Fibroblast of mammary gland (primary cell): ENCODE measurements at places on chromosomes 13 and 19.

- no peak for DNase-seq
Observed at GRCh38 chr13:49596221-49596620, 10.9 kb upstream of the RCBTB1 start.

DNA sequence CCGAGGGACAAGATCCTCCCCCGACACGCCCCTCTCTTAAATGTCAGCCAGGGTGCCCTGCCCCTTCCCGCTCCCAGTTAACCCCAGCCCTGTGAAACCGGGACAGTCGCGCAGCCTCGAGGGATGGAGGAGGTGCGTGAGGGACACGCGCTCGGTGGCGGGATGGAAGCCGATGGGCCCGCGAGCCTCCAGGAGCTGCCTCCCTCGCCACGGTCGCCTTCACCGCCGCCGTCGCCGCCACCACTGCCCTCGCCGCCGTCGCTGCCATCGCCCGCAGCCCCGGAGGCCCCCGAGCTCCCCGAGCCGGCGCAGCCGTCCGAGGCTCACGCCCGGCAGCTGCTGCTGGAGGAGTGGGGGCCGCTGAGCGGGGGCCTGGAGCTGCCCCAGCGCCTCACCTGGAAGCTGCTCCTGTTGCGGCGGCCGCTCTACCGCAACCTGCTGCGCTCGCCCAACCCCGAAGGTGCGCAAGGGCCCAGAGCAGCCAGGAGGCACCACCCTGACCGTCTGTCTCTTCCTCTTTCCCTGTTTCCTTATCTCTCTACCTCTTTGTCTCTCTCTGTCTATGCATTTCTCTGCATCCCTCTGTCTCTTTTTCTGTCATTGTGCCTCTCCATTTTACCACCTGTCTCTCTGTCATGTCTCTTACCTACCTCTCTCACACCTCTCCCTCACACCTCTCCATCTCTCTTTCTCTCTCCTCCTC lies at the start of gene NCCRP1:
Gene NCCRP1, plus strand, starts transcription at position 105 of the 703 bp plus-strand sequence. Its CDS starts 19 bp downstream, at position 124.
- DNase-seq: no peak

- no peak for DNase-seq
Observed at GRCh38 chr13:58461217-58461616, 829.7 kb downstream of the PCDH17 start.

DNA sequence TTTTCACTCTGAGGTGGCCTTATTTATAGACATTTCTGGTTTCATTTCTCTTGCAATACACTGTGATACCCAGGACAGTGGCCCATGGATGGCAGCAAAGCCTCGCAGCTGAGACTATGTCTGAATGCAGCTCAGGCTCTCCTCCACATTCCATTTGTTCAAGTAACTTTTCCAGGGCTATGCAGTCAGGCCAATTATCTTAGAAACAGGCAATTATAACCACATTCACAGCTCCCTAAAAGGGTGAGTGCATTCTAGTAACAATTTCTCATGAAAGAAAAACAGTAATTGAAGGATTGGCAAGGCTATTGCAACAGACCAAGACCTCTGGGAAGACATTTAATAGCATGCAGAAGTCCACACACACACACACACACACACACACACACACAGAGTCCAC lies 264.0 kb downstream of the TBC1D4 start:
- peak; percentile 40 for DNase-seq

DNA sequence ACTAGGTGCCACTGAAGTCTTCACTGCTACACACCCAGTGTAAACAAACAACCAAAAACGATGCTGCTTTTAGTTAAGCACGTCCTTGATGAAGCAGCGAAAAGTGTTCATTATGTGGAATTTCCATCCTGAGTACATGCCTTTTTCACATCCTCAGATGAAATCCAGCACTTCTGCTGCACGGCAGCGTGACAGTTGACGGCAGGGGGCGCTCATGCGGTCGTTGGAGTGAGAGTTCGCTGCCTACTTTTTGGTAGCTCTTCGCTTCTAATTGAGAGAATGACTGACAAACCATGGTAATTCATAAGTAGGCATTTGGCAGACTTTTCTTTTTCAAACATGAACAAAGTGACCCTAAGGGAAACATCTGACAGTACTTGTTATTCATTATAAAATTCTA lies 1124.9 kb downstream of the EFNB2 start:
- DNase-seq: peak; percentile 41

GRCh38 chr19:50639121-50640112 lies at the start of gene SYT3:
Gene SYT3, minus strand, starts transcription at chr19:50639881. Its CDS starts 2,470 bp downstream, at chr19:50637411.
- DNase-seq: peak; percentile 16

GRCh38 chr19:8336072-8336569 lies 6.9 kb downstream of the KANK3 start:
- no peak for DNase-seq

GRCh38 chr19:50221087-50221486 lies 17.7 kb downstream of the MYH14 start:
- DNase-seq: no peak

DNA sequence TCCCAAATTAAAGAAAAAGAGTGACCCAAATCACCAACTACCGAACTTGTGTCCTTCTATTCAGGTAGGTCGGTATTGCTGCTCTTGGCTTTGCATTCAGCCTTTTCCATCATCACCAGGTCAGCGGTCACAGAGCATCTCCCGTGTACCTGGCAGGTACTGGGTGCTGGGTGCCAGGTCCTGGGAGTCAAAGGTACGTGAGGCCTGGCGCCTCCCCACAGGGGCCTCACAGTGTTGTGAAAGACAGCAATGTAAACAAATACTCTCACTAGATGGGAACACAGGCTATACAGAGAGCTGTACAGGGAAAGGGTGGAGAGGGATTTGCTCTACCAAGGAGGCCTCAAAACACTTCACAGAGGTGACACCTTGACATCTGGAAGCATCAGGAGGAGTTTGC lies 86.7 kb downstream of the ZIC5 start:
- DNase-seq: no peak

- DNase-seq: peak; percentile 70
Observed at GRCh38 chr19:46016426-46017094, 6.3 kb downstream of the PGLYRP1 start.

DNA sequence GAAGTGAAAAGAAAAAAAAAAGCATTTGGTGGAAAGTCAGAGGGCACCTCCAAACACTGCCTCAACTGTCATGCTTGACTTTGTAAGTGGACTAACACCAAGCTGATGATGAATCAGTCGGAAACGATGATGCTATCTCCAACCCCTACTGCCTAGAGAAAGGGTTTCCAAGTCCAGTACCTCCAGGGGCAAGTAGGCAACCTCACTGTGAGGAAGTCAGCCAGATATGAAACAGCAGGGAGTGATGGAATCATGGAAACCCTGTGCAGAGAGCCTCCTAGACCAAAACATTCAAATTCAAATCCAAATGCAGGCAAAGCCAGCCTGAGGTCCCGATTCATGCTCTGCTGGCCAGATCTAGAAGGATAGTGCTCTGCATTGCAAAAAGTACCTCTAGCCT lies 100.9 kb upstream of the SERP2 start:
- peak; percentile 53 for DNase-seq

- no peak for DNase-seq
Observed at GRCh38 chr13:23450340-23451046, 17.0 kb upstream of the SACS start.

- DNase-seq: no peak
Observed at GRCh38 chr19:41709951-41710645, 1.7 kb downstream of the CEACAM5 start.

DNA sequence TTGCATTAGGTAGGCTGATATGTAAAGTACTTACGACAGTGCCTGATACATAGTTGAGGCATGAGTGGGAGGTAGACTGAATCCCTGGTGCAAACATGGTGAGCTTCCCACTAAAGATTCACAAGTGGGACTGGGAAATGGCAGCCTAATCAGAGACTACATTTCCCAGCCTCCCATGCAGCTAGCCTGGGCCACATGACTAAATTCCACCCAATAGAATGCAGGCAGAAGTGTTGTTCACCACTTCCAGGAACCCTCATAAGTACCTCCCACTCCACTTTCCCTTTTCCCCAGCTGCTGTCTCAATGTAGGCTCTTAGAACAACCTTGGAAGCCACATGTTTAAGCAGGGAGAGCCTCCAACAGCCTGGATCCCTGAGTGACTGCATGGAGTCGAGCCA lies 104.9 kb downstream of the CACNA1A start:
- DNase-seq: peak; percentile 79

GRCh38 chr13:58437427-58437826 lies 805.9 kb downstream of the PCDH17 start:
- no peak for DNase-seq

- peak; percentile 59 for DNase-seq
Observed at GRCh38 chr19:58274771-58275201, 4.0 kb upstream of the ZNF8 start.

GRCh38 chr19:18274781-18275356 lies 617 bp upstream of the IQCN start:
- peak; percentile 91 for DNase-seq

GRCh38 chr13:98848746-98849145 lies 96.3 kb upstream of the SLC15A1 start:
- peak; percentile 82 for DNase-seq

DNA sequence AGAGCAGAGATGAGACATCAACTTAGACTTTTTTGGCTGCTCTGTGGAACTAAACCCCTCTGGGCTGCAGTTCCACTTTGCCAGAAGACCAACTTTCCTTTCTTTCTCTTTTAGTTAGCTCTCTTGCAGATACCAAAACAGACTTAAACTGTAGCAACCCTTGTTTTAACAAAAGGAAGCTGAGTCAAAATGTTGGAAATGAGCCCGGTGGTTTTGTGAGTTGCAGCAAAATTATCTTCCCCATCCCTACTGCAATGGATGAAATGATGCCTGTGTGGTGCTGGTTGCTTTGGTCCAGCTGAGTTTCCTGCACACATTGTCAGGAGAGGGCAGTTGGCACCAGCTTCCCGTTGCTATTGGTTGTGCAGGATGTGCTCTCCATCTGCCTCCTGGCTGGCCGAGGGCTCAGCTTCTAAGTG lies 115.3 kb downstream of the LRCH1 start:
- DNase-seq: peak; percentile 91

DNA sequence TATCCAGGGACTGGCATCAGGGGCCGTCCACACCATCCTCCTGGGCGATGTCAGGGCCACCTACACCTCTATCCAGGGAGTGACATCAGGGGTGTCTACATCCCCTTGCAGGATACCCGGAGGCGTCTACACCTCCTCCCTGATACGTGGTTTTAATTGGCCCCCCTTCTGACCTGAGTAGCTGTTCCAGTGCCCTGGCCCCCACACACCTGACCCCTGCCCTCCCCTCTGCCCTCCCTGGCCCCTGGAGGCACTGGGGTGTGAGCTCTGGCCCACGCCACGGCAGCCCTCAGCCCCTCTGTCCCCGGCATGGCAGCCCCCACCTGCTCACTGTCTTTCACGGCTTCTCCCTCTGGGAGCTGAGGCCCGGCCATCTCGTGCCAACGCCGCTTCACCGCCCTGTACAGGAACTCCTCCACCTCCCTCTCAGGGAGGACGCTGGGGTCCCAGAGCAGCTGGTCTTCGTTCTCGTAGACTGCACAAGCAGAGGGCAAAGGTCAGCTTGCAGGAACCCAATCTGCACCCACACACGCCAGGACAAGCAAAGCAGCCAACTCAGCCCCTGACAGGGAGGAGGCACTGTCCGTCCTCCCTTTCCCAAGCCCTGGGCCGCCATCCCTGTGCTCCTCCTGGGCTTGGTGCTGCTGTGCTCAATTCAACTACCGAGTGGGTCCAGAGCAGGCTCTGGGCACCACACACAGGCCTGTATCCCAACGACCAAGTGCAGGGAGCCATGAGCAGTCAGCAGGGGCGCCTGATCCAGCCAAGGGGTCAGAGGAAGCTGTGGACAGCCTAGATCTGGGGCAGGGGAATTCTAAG lies 22.2 kb upstream of the PLPP2 start:
- DNase-seq: no peak

DNA sequence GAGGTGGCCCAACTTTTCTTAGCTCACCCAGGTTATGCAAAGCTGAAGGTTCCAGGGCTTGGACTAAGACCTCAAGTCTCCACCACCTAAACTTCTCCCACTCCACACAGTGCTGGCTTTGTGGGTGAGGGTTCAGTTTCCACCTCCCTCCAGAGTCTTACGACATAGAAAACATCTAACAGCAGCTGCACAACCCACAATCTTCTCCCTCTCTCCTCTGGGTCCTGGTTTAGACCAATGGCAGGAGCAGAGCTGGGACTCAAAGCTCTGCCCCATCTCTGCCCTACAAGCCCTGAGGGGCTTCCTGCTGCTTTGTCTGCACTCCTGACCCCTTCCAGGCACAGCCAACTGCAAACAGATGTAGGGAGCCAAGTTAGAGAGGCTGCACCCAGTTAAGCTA lies 16.0 kb downstream of the IRGC start:
- peak; percentile 28 for DNase-seq

DNA sequence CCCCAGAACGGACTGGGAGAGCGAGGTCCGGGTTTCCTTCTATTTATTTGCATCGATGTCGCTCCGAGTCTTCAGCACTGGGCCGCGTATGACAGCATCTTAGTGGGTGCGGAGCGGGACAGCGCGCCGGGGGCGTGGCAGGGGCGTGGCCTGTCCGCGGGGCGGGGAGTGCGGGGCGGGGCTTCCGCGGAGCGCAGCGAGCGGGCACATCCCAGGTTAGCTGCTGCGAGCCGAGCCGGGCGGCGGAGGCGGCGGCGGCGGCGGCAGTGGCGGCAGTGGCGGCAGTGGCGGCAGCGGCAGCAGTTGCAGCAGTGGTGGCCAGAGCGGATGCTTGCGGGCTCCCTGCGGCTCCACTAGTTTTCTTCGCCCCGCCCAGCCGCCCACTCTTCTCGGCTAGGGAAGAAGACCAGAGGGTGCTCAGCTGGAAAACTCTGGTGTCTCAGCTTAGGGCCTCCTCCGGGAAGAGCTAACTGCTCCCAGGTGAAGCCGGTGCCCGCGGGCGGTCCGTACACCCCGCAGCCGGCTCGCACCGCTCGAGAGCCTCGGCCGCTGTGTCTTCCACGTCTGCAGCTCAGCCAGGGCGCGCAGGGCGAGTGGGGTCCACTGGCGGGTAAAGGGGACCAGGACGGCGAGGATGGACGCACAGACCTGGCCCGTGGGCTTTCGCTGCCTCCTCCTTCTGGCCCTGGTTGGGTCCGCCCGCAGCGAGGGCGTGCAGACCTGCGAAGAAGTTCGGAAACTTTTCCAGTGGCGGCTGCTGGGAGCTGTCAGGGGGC lies at the start of gene GPC5:
Gene GPC5, plus strand, starts transcription at position 209 of the 776 bp plus-strand sequence.
- DNase-seq: peak; percentile 43

- no peak for DNase-seq
Observed at GRCh38 chr19:46411925-46412649, 1.3 kb downstream of the CCDC8 start.

- DNase-seq: no peak
Observed at GRCh38 chr19:1933942-1934341, 7.0 kb upstream of the CSNK1G2 start.

- DNase-seq: no peak
Observed at GRCh38 chr19:10682397-10683063, 18.7 kb upstream of the QTRT1 start.

GRCh38 chr13:90867336-90867683 lies 480.2 kb upstream of the MIR17HG start:
- peak; percentile 70 for DNase-seq

- peak; percentile 28 for DNase-seq
Observed at GRCh38 chr19:10858204-10858828, 10.1 kb downstream of the C19orf38 start.
